ENCODE measurements at places on chromosomes 5 and 9. TPM values are rescaled to one million over a fixed set of nuclear protein-coding genes. Genes with fewer than 3 reads are reported as not detected.

DNA sequence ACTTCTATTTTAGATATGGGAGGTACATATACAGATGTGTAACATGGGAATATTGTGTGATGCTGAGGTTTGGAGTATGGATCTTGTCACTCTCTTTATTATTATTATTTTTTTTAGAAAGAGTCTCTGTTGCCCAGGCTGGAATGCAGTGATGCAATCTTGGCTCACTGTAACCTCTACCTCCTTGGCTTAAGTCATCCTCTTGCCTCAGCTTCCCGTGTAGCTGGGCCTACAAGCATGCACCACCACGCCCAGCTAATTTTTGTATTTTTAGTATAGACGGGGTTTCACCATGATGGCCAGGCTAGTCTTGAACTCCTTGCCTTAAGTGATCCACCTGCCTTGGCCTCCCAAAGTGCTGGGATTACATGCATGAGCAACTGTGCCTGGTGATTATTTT is 138.4 kb upstream of the SLC28A3 start:
- H3K27ac ChIP-seq: no peak overlapping the region
- H3K4me1 ChIP-seq: no peaks in the 10 kb centered on the region
- no peaks in the 10 kb centered on the region for H3K27me3 ChIP-seq
- H3K4me3 ChIP-seq: no peak overlapping the region
- DNase-seq: no peak

GRCh38 chr5:16064135-16064893 is 115.3 kb downstream of the MARCHF11 start:
- no peaks in the 10 kb centered on the region for H3K36me3 ChIP-seq
- no peak for DNase-seq
- no peak overlapping the region for H3K4me3 ChIP-seq
- no peaks in the 10 kb centered on the region for H3K4me1 ChIP-seq

TYRP1 gene
- total RNA-seq: 7.1 TPM

- peaks cover 9% of the 10 kb centered on the region for H3K4me1 ChIP-seq
- no peak for DNase-seq
- peaks cover 18% of the 10 kb centered on the region for H3K27me3 ChIP-seq
- H3K4me3 ChIP-seq: no peak overlapping the region
- no peak overlapping the region for H3K27ac ChIP-seq
Observed at GRCh38 chr5:134075102-134075501, 39.4 kb upstream of the TCF7 start.

TMEM232 gene
- total RNA-seq: 3.6 TPM

DNA sequence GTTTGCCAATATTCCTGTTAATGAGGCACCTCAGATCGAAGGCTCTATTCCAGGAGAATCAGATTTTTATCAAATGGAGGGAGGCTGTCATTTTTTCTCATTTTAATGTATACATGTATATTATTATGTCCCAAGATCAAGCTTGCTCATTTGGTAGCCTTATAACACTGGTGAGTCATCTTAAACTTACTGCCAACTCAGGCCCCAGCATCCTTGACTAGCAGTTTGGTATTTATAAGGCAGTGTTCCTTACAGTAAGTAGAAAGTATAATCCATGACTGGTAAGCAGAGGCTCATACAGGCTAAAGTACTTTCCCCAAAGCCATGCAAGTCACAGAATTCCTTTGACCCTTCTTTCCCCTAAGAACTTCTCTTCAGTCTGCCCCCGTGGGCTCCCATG is 90.7 kb upstream of the NR3C1 start:
- H3K27ac ChIP-seq: no peak overlapping the region
- peaks cover 21% of the 10 kb centered on the region for H3K4me1 ChIP-seq
- no peak for DNase-seq
- H3K36me3 ChIP-seq: no peaks in the 10 kb centered on the region

SLC25A46 gene
- 39.0 TPM for total RNA-seq

GRCh38 chr5:177183766-177184360 is 50.3 kb downstream of the NSD1 start:
- H3K4me1 ChIP-seq: peaks cover 6% of the 10 kb centered on the region
- H3K27ac ChIP-seq: no peak overlapping the region
- no peaks in the 10 kb centered on the region for H3K27me3 ChIP-seq
- DNase-seq: no peak
- peaks cover 13% of the 10 kb centered on the region for H3K36me3 ChIP-seq
- no peak overlapping the region for H3K4me3 ChIP-seq

TMEM215 gene
- total RNA-seq: not detected

- DNase-seq: no peak
- H3K36me3 ChIP-seq: peaks cover 31% of the 10 kb centered on the region
- H3K4me1 ChIP-seq: no peaks in the 10 kb centered on the region
Observed at GRCh38 chr9:77224746-77225312, 47.5 kb downstream of the VPS13A start.

DNA sequence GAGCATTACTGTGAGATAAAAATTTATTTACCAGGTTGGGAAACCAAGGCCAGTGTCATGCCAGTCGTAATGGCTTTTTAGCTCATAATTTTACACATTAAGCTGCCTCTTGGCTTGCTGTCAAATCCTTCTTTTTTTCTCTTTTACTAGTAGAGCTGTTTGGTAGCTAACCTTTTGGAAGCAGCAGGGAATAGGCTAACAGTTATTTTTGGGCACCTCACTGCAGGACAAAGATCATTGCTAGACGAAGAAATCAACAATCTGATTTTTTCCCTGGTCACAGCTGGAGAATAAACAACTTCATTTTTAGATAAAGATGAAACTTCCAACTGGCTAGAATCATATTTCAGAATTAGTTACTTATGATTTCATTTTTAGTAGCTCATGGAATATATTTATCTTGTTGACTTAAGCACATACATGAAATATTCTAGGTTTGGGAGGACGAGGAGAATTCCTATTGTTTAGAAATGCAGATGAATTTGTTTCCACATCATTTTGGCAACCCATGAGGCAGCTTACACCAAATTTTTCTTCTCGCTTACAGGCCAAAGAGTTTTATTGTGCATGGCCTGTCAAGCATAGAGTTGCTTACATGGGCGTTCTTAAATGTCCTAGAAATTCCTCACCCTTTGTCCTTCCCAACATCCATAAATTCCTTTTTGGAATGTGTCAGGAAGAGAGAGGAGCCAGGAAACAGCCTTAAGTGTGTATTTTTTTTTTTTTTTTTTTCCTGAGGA is 19.6 kb downstream of the TNC start:
- H3K4me3 ChIP-seq: no peak overlapping the region
- no peaks in the 10 kb centered on the region for H3K27me3 ChIP-seq
- no peak for DNase-seq
- no peak overlapping the region for H3K27ac ChIP-seq
- no peaks in the 10 kb centered on the region for H3K36me3 ChIP-seq
- H3K4me1 ChIP-seq: peaks cover 8% of the 10 kb centered on the region

- H3K27ac ChIP-seq: no peak overlapping the region
- peaks cover 66% of the 10 kb centered on the region for H3K36me3 ChIP-seq
- peaks cover 3% of the 10 kb centered on the region for H3K4me1 ChIP-seq
Observed at GRCh38 chr9:131590449-131590848, 45.1 kb downstream of the PRRT1B start.

GRCh38 chr5:91352831-91353695 is 30.1 kb downstream of the ARRDC3 start:
- no peak for DNase-seq
- no peak overlapping the region for H3K27ac ChIP-seq
- no peak overlapping the region for H3K4me3 ChIP-seq
- H3K36me3 ChIP-seq: no peaks in the 10 kb centered on the region
- H3K4me1 ChIP-seq: no peaks in the 10 kb centered on the region

DNA sequence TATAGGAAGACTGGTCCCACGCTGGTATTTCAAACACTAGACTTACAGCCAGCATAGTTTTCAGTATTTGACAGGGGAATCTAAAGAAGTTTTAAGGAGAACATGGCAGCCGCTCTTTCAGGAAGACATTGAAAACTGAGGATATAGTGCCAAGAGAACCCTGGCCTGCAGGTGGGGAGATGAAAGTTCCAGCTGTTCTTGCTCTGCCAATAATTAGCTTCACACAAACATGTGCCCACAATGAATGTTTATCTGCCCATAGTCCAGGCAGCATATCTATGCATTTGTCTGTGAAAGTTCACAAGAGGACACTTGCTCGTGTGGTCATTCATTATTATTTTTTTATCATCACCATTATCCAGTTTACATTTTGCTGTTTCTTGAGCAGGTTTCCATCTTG is 47.6 kb upstream of the AGXT2 start:
- DNase-seq: no peak
- H3K4me1 ChIP-seq: no peaks in the 10 kb centered on the region
- H3K27ac ChIP-seq: no peak overlapping the region
- no peaks in the 10 kb centered on the region for H3K27me3 ChIP-seq
- H3K4me3 ChIP-seq: no peak overlapping the region
- no peaks in the 10 kb centered on the region for H3K36me3 ChIP-seq

DNA sequence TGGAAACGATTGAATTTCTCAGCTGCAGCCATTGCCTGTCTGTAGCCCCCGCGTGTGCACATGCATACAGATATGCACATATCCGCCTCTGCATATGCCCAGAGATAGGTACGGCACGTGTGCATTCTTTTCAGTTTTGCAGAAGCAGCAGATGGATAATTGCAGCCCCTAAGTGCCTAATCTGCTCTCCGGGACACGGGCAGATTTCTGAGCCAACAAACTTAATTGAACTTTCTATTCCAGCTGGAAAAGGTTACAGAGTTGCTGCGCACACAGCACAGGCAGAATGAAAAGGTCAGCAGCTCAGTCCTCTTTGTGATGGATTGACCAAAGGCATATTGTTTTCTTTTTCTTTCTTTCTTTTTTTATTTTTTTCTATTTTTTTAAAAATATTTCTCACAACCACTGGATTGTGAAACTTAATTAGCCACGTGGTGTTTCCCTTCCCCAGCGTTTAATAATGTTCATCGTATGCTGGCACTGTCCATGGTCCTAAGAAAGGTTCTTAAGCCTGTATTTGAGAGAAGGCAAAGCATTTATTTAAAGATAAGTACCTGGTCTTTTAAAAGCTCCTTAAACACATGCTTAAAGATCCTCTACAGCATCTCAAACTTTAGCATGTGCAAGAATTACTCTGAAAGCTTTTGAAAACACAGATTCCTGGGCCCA is 270.2 kb upstream of the BRINP1 start:
- H3K27me3 ChIP-seq: no peaks in the 10 kb centered on the region
- H3K36me3 ChIP-seq: no peaks in the 10 kb centered on the region
- H3K4me1 ChIP-seq: peaks cover 5% of the 10 kb centered on the region
- H3K4me3 ChIP-seq: no peak overlapping the region
- no peak overlapping the region for H3K27ac ChIP-seq

DNA sequence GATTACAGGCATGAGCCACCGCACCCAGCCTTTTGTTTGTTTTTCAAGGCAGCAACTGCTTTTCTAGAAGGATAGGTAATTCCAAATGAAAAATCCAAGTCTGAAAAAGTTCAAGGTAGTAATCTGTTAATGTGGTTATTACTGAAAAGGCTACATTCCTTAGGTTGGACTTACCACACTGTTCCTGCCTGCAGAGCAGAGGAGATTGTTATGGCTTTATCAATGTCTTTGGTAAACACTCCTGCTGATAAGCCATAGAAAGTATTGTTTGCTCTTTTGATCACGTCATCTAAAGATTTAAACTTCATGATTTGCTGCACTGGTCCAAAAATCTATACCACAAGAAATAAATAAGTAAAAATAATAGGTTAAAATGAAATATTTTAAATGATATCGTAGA is 43.4 kb downstream of the ALDH1A1 start:
- no peaks in the 10 kb centered on the region for H3K27me3 ChIP-seq
- no peak for DNase-seq
- peaks cover 12% of the 10 kb centered on the region for H3K36me3 ChIP-seq

DNA sequence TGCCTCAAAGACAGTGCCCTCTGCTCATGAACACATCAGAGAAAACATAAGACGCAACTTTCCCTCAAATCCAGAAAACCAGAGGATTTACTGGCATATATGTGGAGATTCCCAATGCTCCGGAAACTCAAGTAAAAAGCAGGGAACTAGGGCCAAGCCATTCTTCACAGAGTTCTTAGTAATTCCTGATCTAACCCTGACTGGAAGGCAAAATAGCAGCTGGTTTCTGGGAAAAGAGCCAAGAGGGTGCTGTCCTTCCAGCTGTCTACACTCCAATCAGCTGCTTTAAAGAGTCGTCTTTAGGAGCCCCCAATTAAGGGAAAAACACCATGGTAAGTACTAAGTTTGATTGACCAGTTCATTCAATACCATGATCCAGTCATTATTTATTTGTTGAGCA is 49.6 kb downstream of the GNA14 start:
- peak overlapping the region; percentile 14 for H3K27ac ChIP-seq
- H3K36me3 ChIP-seq: no peaks in the 10 kb centered on the region
- DNase-seq: no peak
- H3K4me3 ChIP-seq: no peak overlapping the region
- H3K4me1 ChIP-seq: peaks cover 44% of the 10 kb centered on the region

DNA sequence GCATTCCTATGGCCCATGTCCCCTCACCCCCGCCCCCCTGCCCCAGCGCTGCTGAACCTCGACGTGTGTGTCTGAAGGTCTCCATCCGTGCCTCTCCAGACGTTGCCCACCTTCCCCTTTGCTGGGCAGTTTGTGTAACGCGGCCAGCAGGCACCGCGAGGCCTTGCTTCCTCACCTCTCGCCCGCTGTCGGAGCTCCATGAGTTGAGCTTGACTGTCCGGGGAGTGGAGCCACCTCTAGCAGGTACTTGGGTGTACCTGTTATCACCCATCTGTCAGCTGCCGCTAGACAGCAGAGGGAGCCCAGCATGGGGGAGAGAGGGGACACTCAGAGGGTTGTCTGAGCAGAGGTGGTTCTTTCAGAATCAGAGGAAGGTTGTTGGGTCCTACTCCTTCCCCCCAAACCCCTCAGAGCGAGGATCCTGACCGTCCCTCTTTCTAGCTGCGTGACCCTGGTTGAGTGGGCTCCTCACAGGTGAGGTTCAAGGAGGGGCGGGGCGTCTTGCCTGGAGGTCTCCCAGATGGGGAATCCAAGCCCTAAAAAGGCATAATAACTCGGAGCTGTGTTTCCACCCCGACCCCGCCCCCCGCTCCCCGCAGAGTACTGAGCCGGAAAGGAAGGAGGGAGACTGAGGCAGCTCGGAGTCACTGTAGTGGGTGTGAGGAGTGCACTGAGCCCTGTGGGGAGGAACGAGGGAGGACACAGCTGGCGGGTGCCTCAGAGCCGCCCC is 184.7 kb downstream of the C9orf50 start:
- H3K36me3 ChIP-seq: no peaks in the 10 kb centered on the region
- H3K27ac ChIP-seq: no peak overlapping the region
- H3K4me3 ChIP-seq: no peak overlapping the region
- peaks cover 21% of the 10 kb centered on the region for H3K4me1 ChIP-seq
- no peak for DNase-seq
- no peaks in the 10 kb centered on the region for H3K27me3 ChIP-seq

STKLD1 gene
- 1.2 TPM for total RNA-seq

N4BP3 gene
- 5.2 TPM for total RNA-seq

INSL4 gene
- total RNA-seq: not detected

DNA sequence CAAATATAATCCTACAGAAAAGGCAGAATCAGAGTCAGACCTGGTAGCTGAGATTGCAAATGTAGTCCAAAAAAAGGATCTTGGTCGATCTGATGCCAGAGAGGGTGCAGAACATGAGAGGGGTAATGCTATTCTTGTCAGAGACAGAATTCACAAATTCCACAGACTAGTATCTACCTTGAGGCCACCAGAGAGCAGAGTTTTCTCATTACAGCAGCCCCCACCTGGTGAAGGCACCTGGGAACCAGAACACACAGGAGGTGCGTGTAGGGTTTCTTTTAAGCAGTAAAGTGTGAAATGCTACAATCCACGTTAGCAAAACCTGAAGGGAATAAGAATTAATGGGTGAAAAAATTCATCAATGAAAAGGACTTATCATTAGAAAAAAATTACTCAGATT is 145.8 kb downstream of the GIN1 start:
- H3K27me3 ChIP-seq: no peaks in the 10 kb centered on the region
- no peaks in the 10 kb centered on the region for H3K36me3 ChIP-seq
- no peak for DNase-seq
- H3K4me1 ChIP-seq: no peaks in the 10 kb centered on the region

- no peak overlapping the region for H3K4me3 ChIP-seq
- no peaks in the 10 kb centered on the region for H3K27me3 ChIP-seq
- H3K4me1 ChIP-seq: peaks cover 3% of the 10 kb centered on the region
- DNase-seq: no peak
- no peak overlapping the region for H3K27ac ChIP-seq
- no peaks in the 10 kb centered on the region for H3K36me3 ChIP-seq
Observed at GRCh38 chr5:159894149-159894720, 22.0 kb upstream of the ADRA1B start.

All from upper lobe of right lung (tissue), 1 donor.